Hematopoietic multipotent progenitor cell treated with erythropoietin and hydrocortisone succinate and interleukin-3 and kit ligand, for 17 days (in vitro differentiated cells): ENCODE measurements at places on chromosomes 13 and 19.

DNA sequence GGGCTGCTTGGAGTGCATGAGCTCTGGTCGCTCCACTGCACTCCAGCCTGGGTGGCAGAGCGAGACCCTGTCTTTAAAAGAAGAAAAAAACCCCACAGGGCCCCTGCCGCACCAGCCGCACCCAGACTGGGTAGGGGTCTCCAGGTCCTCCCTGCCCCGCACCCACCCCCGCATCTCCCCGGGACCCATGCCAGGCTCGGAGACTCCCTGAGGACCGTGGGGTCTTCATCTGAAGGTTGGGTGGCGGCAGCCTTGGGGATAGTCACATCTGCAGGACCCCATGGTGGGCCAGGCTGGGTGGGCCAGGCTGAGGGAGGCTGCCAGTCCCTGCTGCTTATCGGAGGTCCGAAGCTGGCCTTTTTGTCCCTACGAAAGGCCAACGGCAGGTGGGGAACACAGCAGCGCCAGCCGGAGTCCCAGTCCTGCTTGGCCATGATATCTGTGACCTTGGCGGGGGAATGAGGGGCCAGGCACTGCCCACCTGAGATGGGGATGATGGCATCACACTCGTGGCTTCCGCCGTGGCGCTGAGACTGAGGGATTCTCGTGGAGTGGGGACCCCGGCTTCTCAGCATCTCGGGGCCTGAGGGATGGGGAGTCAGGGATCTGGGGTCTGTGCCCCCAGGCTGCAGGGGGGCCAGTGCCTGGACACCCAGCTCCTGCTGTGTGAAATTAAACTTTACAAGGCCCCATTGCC lies 11.1 kb downstream of the EFNA2 start:
- no peak for DNase-seq

DNA sequence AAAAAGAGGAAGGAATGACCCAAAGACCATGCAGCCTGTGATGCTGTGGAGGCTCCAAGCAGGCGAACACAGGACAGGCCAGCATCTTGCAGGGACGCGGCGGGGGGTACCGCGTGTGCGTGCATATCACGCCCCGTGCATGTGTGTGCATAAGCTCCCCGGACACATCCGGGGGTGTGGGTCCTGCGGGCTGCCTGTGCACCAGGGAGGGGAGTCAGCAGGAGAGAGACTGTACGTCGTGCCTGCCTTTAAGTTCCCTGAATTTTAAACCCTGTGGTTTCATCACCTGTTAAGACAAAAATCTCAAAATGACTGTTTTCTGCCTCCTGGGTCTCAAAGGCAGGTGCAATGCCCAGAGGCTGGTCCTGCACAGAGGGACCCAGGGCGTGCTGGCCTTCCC lies 16.6 kb downstream of the ADAT3 start:
- no peak for DNase-seq

DNA sequence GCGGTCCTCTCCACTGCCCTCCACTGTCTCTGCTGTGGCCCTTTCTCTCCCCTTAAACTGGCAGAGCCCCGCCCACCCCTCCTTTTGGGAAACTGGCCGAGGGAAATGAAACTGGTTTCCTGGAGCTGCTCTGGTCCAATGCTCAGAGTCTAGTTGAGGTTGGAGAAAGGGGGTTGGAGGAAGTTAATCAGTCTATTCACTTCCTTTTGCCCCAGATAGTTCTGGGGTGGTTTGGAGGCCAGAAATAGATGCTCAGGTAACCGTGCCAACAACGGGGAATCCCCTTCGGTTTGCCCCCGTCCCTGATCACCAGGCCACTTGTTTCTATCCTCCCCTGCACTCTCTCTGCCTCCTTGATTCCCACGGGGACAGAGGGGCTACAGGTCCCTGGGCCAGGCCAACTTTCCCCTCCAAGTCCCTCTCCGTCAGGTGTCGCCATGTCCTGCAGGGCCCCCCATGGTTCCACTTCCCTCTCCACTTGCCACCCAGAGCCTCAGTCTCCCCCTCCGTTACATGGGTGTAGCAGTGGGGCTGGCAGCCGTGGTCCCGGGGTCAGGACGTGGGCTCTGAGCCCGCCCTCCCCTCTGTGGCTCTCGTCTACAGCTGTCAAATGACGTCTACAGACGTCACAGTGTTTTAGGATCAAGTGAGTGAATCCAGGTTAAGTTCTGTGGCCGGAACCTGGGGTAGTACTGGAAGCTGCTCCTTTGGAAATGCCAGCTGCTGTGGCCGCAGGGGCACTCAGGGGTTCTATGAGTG lies at the start of gene IL4I1:
Gene IL4I1, minus strand, starts transcription at position 25 of the 759 bp plus-strand sequence. CDS start 727 bp downstream, outside the sequence.
- no peak for DNase-seq

DNA sequence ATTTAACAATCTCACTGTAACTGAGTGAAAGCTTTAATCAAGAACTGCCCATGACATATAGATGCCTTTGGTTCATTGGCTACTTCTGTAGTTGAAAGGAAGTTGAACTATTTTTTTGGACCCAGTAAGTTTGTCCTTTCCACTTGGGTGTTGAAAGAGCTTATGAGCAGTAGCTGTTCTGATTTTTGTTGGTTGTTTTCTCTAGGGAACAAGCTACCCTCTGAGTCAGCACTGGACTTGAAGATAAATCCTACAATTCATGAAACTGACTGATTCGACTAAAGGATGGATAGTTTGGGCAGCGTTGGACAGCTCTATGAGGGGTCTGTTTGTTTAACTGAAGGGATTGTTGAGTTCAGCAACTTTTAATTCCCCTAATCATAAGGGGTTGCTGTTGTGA lies 101.0 kb downstream of the PAN3 start:
- DNase-seq = no peak

DNA sequence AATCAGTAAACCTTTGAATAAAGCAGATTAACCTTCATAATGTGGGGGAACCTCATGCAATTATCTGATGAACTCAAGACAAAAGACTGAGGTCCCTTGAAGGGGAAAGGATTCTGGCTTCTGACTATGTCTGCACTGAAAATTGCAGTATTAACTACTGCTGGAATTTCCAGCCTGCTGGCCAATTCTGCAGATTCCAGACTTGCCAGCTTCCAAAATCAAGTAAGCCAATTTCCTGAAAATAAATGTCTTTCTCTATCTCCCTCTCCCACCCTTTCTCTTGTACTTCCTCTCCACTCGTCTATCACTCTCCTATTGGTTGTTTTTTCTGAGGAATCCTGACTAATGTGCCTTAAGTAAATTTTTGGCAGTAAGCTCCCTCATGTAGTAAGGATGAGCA lies 1479.9 kb upstream of the PRR20A start:
- no peak for DNase-seq

GRCh38 chr13:56670563-56670962 lies 470.2 kb upstream of the PRR20A start:
- DNase-seq = no peak

GRCh38 chr19:21127898-21128297 lies 13.9 kb upstream of the ZNF431 start:
- DNase-seq = no peak

- no peak for DNase-seq
Measured at GRCh38 chr13:75470676-75471075, 11.3 kb downstream of the TBC1D4 start.

- no peak for DNase-seq
Measured at GRCh38 chr19:7527516-7528191, 5.2 kb downstream of the MCOLN1 start.

GRCh38 chr13:47144782-47145181 lies 247.9 kb upstream of the HTR2A start:
- no peak for DNase-seq

DNA sequence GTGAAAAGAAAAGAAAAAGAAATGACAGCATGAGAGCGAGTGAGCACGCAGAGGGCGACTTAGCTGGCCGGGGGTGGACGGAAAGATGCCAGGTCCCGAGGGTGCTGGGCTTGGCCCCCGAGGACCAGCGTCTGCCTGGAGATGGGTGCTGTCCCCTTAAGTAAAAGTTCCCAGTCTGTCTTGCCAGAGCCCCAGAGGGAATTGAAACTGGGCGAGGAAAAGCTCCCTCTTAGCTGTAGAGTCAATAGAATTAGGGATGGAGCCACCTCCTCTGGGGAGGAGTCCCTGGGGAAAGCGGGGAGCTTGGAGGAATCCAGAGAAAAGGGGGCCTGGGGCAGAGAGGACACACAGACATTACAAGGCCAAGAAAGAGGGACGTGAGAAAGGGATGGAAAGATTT lies 13.3 kb downstream of the BCAM start:
- no peak for DNase-seq

GRCh38 chr13:44474122-44474910 lies 100.7 kb downstream of the SERP2 start:
- no peak for DNase-seq

DNA sequence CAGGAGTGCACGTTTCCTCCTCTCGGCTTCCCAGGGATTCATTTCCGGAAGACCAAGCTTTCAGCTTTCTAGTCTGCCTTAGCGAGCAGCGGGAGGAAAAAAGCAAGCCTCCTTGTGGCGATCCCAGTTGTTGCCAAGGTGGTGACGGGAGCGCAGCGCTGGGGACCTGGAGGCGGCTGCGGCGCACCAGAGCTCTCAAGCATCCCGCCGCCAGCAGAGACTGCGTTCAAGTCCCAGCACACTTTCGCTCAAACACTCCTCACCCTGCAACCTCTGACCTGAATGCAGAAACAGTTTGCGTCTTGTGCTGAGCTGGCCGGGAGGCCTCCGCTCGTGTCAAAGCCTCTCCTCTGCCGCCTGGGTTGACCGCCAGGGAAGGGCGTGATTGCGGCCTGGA lies 4.9 kb downstream of the GSX1 start:
- no peak for DNase-seq

- DNase-seq = no peak
Measured at GRCh38 chr19:57248646-57249045, 8.2 kb downstream of the ZNF805 start.
